Sciatic nerve (tissue), 2 donors: ENCODE measurements at places on chromosomes 7 and 10.

GRCh38 chr10:60363187-60363586 lies 26.5 kb downstream of the ANK3 start:
- DNase-seq = no peak

DNA sequence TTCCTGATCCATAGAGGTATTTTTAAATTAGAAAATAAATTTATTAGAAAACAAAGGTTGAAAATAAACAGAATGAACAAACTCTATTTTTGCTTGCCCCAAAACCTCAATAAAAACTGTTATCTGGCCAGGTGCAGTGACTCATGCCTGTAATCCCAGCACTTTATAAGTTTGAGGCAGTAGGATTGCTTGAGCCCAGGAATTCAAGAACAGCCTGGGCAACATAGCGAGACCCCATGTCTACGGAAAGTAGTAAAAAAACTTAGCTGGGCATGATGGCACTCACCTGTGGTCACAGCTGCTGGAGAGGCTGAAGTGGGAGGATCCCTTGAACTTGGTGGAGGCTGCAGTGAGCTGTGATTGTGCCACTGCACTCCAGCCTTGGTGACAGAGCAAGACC lies 10.3 kb downstream of the SLK start:
- no peak for DNase-seq

GRCh38 chr7:42059275-42059674 lies 177.7 kb downstream of the GLI3 start:
- DNase-seq = no peak

- DNase-seq = peak; percentile 43
Observed at GRCh38 chr10:15222511-15222910, 54.0 kb upstream of the NMT2 start.

DNA sequence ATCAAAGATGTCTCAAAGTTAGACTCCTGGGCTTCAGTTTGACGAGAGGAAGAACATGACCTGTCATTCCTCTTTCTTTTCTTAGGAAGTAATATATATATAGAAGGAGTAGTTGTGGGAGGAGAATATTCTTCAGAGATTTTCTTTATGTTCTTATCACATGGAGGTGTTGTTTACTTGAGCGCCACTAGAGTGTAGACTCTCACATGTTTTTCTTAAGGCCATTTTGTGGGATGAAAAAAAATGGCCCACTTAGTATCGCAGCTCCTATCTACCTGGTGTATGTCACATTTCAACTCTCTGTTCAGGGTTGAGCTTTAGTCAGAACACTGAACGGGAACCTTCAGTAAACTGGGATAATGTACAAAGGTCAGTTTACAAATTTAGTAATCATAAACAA lies 645.2 kb downstream of the PHTF2 start:
- no peak for DNase-seq

GRCh38 chr7:125256446-125256845 lies 326.8 kb upstream of the POT1 start:
- no peak for DNase-seq

DNA sequence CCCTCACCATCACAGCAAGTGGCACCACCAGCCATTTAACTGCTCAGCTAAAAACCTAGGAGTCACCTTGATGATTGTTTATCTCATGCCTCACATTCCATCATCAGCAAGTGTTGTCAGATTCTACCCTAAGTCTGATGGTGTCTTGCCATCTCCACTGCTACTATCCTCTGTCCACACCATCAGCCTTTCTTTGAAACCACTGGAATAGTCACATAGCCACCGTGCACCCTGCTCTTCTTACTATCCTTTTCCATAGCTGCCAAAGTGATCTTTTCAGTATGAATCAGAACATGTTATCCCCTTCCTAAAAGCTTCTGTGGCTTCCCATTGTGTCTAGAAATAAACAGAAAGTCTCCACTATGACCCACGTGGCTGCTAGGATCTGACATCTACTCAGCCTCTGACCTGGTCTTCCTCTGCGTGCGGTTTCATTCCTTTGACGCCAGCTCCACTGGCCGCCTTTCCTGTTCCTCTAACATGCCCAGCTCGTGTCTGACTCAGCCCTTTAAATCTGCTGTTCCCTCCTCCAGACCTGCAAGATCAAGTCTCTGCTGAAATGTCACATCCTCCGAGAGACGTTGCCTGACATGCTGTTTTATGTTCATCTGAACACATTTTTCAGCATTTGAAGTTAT lies 16.5 kb upstream of the CHN2 start:
- peak; percentile 65 for DNase-seq

DNA sequence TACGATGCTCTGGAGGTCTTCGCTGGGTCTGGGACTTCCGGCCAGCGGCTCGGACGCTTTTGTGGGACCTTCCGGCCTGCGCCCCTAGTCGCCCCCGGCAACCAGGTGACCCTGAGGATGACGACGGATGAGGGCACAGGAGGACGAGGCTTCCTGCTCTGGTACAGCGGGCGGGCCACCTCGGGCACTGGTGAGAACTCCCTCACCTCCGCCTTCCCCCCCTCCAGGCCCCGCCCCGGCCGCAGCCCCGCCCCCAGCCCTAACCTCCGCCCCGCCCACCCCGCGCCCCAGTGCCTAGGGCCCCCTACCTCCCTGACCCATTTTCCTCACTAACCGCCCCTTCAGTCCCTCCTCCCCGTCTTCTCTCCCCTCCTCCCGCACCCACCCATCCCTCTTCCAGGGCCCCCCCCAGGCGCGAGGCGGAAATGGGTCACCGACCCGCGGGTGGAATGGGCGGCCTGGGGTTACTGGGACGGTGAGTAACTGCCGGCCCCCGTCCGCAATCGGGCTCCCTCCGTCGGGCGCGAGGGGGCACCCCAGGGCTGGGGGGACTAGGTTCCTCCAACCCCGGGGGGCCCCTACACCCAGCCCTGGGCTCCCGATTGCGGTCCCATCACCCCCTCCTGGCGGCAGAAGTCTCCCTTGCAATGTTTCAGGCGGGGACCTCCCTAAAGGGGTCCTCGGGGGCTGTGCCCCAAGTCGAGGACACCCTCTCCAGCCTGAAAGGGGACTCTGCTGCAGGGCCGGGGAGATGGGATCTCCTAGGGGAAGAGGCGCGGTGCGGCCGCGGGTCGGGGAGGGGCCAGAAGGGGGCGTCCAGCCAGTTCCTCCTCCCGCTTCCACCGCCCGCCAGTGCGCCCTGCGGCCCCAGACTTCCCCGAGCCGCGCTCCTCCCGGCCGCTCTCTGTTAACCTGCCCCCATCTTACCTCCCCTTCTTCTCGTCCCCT lies 2.1 kb downstream of the PCOLCE start:
- peak; percentile 89 for DNase-seq

DNA sequence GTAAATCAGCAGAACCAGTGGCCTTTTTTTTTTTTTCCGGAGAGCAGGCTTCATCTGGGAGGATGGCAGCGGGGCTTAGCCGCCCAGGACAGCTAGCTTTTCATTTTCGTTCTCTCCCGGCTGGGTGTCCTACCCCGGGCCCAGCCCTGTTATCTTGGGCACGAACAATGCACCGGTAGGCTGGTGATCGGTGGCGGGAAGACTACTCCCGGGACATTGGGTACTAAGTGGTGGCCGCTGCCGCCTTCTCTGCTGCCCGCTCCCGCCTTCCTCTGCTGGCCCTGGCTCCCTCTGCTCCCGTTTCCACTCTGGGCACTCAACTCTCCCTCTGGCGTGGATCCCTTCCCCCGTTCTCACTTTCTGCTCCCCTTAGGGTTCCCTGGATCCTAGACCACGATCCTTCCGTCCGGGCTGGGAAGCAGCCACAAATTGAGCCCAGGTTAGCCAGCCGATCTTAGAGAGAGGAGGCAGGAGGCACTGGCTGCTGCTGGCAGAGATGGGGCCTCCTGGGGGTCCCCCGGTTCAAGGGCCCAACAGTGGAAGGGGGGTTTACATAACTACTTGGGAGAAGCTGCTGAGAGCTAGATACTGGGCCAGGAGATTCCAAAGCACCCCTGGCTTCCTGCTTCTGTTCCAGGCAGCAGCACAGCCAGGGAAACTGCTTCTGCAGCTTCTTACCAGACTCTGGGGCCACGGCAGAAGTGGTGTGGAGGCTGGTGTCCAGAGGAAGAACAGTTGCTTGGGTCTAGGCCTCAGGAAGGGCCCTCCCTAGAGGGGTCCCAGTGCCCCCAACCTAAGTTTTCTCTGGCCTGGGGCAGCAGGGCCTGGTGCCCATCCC lies 1.8 kb downstream of the TLX1 start:
- no peak for DNase-seq

DNA sequence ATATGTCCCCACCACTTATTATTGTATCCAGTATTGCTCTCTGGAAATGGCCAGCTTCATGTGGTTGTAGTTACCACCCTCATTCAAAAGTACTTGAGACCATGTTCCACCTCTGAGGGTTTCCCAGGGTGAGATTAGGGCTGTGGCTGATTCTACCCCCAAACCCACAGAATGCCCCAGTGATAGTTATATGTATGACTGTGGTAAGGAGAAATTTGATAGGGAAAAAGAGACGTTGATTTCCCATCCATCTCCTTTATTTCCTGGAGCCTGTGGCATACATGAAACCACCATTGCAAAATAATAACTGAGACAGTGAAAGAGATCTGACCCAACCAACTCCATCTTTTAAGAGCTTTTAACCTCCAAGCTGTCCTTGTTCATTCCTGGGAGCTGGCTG lies 25.2 kb downstream of the ARL5B start:
- no peak for DNase-seq

- peak; percentile 64 for DNase-seq
Observed at GRCh38 chr10:43395571-43396060, 13.4 kb downstream of the HNRNPF start.

GRCh38 chr7:100670074-100670473 lies 3.5 kb upstream of the GNB2 start:
- DNase-seq = no peak

GRCh38 chr10:45461034-45461433 lies 87.0 kb downstream of the ALOX5 start:
- no peak for DNase-seq

- no peak for DNase-seq
Observed at GRCh38 chr10:31187182-31187581, 131.8 kb upstream of the ZEB1 start.

GRCh38 chr10:78859266-78859665 lies 209.5 kb upstream of the ZMIZ1 start:
- no peak for DNase-seq

- DNase-seq = no peak
Observed at GRCh38 chr7:45402480-45403218, 171.5 kb upstream of the ADCY1 start.

DNA sequence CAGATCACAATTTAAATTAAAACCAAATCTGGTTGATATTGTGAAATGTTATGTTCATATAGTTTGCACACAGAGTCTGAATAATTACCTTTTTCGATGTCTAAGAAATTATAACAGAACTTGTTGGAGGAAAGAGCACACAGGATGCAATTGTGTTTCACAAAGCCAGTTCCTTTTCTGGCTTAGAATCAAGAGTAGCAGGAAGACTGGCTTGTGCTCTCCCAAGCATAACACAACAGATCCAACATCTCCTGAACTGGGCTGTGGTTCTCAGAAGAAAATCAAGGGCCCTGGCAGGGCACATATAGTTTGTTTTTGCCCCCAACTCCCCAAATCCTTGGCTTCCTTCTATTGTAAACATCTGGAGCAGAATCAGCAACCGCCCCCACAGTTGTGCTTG lies 62.7 kb downstream of the LRRC4 start:
- DNase-seq = no peak

- DNase-seq = no peak
Observed at GRCh38 chr7:111887734-111888133, 318.5 kb downstream of the DOCK4 start.

DNA sequence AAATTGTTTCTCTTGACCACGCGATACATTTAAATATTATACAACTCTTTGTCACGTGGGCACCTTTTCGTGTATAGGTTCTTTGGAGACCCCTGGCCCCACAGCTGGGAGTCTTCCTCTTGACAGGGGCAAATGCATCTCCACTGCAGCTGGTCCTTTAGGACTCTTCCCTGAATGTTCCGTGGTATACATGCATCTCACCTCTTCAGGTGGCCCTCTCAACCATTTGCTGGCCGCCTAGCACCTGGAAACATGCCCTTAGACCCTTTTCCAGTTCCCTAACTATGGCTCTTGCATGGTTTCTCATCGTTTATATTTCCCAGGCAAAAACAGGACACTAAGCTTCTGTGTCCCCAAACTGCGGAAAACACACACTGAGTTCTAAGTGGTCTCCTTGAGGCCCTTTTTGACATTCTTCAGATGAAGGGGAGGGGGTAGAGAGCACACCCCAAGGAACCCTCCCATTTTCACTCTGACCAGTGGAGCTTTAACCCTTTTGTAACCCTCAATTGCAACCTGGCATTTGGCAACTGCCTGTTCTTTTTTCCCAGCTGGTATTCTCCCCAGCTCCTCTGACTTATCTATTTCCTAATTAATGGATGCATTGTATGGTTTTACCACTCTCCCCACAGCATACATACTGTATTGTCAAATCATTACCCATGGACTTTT lies 20.6 kb downstream of the HNRNPA2B1 start:
- no peak for DNase-seq

- DNase-seq = no peak
Observed at GRCh38 chr10:58516119-58516518, 3.4 kb downstream of the BICC1 start.

- no peak for DNase-seq
Observed at GRCh38 chr10:84519235-84519634, 190.8 kb downstream of the CCSER2 start.

- no peak for DNase-seq
Observed at GRCh38 chr10:86536294-86536861, 14.8 kb upstream of the WAPL start.

- DNase-seq = no peak
Observed at GRCh38 chr7:43454936-43455518, 127.9 kb upstream of the STK17A start.

- no peak for DNase-seq
Observed at GRCh38 chr10:95196046-95196445, 2.0 kb downstream of the ACSM6 start.

DNA sequence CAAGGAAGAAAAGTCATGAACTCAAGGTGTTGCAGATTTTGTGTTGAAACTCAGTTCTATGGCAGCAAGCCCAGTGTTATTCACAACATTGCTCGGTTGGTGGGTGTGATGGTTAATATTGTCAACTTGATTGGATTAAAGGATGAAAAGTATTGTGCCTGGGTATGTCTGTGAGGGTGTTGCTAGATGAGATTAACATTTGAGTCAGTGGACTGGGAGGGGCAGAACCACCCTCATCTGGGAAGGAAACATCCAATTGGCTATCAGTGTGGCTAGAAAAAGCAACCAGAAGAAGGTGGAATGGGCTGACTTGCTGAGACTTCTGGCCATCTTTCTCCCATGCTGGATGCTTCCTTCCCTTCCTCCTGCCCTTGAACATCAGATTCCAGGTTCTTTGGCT lies 353.2 kb downstream of the ADRA2A start:
- DNase-seq = no peak

DNA sequence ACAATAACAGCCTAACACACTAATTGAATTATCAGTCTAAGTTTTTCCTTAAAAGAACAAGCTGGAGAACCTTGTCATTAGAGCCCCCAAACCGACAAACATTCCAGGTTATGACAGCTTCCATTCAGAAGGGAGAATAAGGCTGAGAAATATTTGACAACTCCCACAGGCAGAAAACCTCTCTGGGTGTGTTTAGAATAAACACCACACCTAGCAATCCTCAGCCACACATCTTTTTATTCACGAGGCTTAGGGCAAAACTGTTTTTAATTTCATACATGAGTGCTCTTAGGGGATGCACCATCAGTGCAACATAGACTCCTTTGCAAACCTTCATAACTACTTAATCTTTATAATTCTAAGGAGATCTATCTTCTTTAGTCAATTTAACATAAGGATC lies 24.2 kb downstream of the STN1 start:
- no peak for DNase-seq

- DNase-seq = no peak
Observed at GRCh38 chr10:60732807-60733516, 45.3 kb upstream of the CDK1 start.

GRCh38 chr7:80900583-80901576 lies 18.0 kb downstream of the SEMA3C start:
- no peak for DNase-seq

GRCh38 chr10:64277536-64277935 lies 756.3 kb downstream of the REEP3 start:
- DNase-seq = no peak
